Left colon (tissue), 2 donors: ENCODE measurements at places on chromosomes 7 and 10. TPM values are rescaled to one million over a fixed set of nuclear protein-coding genes. Genes with fewer than 3 reads are reported as not detected.

GRCh38 chr7:18706670-18707069 lies 211.1 kb downstream of the HDAC9 start:
- DNase-seq = no peak

DNA sequence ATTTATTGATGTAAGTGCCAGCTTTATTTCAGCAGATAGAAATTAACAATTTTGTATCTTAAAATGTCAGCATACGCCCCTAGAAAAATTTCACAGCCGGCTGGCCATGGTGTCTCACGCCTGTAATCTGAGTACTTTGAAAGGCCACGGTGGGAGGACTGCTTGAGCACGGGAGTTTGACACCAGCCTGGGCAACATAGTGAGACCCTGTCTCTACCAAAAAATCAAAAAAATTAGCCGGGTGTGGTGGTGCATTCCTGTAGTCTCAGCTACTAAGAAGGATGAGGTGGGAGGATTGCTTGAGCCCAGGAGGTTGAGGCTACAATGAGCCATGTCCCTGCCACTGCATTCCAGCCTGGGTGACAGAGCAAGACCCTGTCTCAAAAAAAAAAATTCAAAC lies 14.1 kb downstream of the GTF2I start:
- DNase-seq = no peak

Gene SFRP5
- total RNA-seq = 1.2 TPM

GRCh38 chr7:76272851-76273497 lies 29.5 kb upstream of the HSPB1 start:
- no peak for DNase-seq

GRCh38 chr10:27541796-27542729 lies 38.0 kb downstream of the RAB18 start:
- DNase-seq = no peak

GRCh38 chr10:1678084-1678483 lies 59.2 kb downstream of the ADARB2 start:
- no peak for DNase-seq

Gene GPRIN2
- total RNA-seq = 35.9 TPM
